ENCODE measurements at places on chromosomes 7 and 10. TPM values are rescaled to one million over a fixed set of nuclear protein-coding genes. Genes with fewer than 3 reads are reported as not detected.

- DNase-seq = no peak
Measured at GRCh38 chr7:40907286-40907685, 772.5 kb downstream of the SUGCT start.

ZNF425 gene
- polyA plus RNA-seq = 2.7 TPM

- DNase-seq = no peak
Measured at GRCh38 chr7:138512885-138513284, 52.8 kb downstream of the TRIM24 start.

GRCh38 chr10:97002670-97003069 lies 170.6 kb downstream of the LCOR start:
- no peak for DNase-seq

SGMS1 gene
- 20.6 TPM for polyA plus RNA-seq

DNA sequence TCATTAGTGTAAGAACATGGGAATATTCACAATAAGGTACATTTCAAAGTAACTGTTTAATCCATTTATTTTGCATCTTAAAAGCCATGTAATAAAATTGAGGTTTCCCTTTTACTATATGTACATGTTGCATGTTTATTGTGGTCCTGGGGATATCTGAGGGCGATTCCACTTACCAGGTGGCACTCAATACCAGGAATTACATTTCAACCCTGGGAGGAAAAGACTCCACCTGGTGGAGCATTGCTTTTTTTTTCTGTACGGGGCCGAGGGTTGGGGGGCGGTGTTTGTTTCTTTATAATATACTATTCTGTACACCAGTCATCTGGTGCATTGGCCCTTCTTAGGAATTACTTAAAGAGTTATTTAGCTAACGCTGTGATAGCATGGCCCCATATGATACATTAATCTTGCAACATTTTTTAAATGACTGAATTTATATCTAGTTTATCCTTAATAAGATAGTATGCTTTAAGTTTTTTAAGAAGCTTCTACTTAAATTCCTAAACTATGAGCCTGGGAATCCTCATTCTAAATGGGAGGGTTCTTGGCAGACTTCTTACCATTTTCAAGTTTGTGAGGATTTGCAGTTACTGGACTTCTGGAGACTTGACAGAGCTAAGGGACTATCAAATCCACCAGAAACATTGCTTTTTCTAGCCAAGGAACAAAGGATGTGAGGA lies 7.2 kb upstream of the HGF start:
- DNase-seq = no peak

DNA sequence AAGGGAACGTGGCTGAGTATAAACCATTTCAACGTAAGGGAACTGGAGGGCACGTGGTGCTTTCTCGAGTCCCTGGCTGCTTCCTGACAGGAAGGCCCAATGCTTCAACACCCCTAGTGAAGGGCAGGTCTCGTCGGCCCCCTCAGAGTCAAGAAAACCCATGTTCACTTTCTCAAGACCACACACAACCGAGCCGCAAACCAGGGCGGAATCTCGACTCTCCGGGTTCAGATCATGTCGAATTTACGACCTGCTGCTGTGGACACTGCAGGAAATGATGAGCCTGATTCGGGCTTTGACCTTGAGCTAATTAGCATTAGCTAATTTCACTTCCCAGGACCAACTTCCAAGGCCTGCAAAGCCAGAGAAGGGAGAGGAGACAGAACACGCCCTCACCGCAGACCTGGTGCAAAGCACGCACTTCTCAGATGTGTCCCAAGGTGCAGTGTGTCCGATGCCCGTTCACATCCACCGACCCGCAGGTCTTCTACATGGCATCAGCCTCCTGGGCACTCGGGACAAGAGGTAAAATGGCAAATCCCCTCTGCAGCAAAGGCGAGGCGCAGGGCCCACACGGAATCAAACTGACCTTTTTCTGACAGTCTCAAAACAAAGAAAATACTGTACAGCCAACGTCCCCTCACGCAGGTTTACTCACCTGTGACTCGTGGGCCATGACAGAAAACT lies 94.7 kb downstream of the DIP2C start:
- no peak for DNase-seq

GRCh38 chr10:103111918-103112877 lies 80.9 kb downstream of the NT5C2 start:
- DNase-seq = peak; percentile 14

DNA sequence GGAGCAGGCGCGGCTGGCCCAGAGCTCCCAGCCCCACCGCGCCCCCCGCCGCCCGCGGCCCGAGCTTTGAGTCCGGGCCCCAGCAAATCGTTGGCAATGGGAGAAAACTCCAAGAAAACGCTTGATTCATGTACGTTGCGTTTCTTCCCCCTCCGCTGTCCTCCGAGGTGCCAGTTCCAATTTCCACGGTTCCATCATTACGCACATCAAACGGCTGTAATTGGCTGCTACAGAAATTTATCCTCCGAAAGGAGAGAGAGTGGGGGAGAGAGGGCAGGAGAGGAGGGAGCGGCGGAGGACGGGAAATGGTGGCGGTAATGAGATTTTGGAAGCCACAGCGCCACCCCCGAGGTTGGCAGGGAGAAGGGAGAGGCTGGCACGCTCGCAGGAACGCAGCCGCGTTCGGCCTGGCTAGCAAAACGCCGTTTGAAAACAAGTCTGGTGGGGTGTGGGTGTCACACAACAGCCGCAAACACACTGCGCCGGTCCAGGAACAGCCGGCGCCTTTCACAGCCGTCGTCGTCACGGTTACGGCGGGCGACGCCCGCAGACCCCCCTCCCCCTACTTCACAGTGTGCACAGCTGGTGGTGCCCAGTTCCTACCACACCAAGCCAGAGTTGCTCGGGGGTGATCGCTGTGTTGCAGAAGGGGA lies 57.5 kb downstream of the UNCX start:
- DNase-seq = peak; percentile 47

GRCh38 chr10:15451137-15452094 lies 80.3 kb upstream of the FAM171A1 start:
- DNase-seq = no peak

DNA sequence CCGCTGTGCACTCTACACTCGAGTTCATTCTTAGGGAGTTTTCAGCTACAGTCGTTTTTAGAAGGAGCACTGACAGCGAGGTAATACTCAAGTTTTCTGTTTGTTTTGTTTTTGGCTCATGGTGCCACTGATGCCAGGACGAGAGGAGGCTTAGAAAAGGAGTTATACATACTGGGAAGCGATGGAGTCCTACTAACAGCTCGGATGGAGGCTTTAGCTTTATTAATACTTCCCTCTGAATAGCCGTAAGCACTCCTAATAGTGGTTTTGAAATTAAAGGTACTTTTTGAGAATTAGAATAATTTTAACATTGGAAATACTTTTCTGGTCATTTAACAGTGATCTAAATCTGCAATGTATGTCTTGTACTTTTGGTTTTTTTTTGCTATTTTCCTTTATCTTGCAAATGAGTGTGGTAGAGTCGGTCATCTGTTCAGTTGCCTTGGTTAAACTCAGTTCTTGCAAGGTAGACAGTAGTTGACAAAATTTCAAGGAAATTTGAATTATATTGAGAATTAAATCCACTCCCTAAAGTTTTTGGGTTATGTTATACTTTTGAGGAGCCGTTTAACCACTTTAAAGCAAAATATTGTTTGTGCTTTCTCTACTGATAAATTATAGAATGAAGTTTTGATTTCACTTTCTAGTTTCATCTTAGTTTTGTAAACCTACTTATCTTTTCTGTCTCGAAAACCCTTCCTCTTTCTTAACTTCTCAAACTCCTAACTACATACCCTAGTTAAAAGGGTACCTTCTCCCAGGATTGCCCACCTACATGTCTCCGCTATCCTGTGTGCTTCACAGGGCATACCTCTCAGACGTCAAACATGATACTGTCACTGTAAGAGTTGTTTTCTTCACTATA lies 1.5 kb downstream of the HBP1 start:
- no peak for DNase-seq
